ENCODE measurements at places on chromosomes 5 and 9. TPM values are rescaled to one million over a fixed set of nuclear protein-coding genes. Genes with fewer than 3 reads are reported as not detected.

DNA sequence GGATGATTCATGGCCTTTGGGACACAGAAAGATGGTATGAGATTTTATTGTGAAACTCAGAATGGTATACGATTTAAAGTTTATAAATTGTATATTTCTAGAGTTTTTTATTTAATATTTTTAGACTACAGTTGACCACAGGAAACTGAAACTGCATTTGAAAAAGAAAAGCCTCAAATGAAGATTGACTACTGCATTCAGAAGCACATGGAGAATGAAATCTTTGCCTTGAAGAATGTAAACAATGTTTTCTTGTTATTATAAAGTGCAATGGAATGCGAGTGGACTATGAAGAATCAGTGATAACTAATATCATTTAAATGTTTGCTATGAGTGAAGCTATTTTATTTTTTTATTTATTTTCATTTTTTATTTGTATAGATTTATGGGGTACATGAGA is 169.1 kb upstream of the CDH18 start:
- no peak for DNase-seq
- H3K27ac ChIP-seq, result no peak overlapping the region
- no peaks in the 10 kb centered on the region for H3K4me1 ChIP-seq
- H3K4me3 ChIP-seq, result no peak overlapping the region
- H3K36me3 ChIP-seq, result no peaks in the 10 kb centered on the region

- peaks cover 14% of the 10 kb centered on the region for H3K27me3 ChIP-seq
- no peak overlapping the region for H3K4me3 ChIP-seq
- no peaks in the 10 kb centered on the region for H3K36me3 ChIP-seq
- no peak for DNase-seq
Measured at GRCh38 chr9:98547606-98548005, 161.1 kb downstream of the GABBR2 start.

DNA sequence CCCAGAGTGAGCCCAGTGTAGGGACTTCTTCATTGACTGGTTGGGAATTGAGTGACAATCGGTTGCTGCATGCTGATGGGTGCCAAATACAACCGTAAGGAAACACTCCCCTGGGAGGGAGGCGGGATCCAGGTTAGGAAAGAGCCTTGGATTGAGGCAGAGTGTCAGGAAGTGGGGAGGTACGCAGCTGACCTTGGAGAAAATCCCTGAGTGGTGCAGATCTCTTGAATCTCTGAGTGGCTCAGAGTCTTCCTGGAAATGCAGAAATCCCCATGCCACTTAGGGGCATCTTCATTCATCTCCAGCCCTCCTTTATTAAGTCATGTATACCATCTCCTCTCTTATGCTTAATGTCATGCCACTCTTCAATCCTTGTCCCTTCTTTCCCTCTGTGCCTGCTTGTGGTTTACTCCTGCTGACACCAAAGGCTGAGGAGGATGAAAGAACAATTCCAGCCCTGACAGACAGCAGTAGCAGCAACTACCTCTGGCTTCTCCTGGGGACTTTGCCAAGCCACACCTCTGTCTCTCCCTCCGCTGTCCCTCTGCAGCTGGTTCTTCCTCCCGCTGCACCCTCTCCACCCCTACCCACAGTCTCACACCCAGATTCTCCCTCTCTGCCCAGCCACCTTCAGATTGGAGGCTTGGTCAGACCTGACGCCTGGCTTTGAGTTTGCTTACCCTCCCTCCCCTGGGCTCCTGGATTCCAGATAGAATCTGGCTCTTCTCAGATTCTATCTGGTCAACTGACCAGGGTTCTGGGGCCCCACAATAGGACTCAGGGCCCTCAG is 14.1 kb upstream of the LCP2 start:
- H3K27ac ChIP-seq, result peak overlapping the region; percentile 67
- H3K27me3 ChIP-seq, result no peaks in the 10 kb centered on the region
- peaks cover 22% of the 10 kb centered on the region for H3K4me1 ChIP-seq

DNA sequence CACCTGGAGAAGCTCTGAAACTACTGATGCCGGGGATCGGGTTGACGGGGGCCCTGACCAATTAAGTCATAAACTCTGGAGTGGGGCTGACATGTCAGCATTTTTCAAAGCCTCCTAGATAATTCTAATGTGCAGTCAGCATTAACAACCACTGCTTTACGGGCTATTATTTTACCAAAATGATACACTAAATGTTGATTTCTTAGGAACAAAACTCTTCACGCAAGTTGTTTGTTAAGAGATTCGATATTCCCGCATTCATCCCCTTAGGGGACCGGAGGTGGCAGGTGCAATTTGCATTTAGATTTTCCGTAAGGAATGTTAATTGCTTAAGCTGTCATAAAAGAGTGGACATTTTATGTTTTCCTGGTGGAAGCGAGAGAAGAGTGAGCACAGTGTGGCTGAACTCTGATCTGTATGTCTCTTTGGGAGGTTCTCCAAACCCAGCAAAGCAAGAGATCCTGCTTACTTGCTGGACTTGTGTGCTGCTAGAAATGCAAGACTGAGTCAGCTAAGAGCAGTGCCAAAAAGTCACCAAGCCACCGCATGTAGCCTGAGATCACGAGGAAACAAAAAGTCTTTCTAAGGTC is 77.6 kb downstream of the UGCG start:
- no peaks in the 10 kb centered on the region for H3K36me3 ChIP-seq
- DNase-seq, result no peak
- peak overlapping the region; percentile 37 for H3K27ac ChIP-seq
- H3K27me3 ChIP-seq, result no peaks in the 10 kb centered on the region
- no peak overlapping the region for H3K4me3 ChIP-seq

- peak overlapping the region; percentile 26 for H3K4me3 ChIP-seq
- H3K36me3 ChIP-seq, result no peaks in the 10 kb centered on the region
- peak overlapping the region; percentile 75 for H3K27ac ChIP-seq
- H3K27me3 ChIP-seq, result no peaks in the 10 kb centered on the region
Measured at GRCh38 chr5:139387611-139388197, 2.0 kb downstream of the MZB1 start.

- no peaks in the 10 kb centered on the region for H3K36me3 ChIP-seq
- H3K27me3 ChIP-seq, result no peaks in the 10 kb centered on the region
- DNase-seq, result peak; percentile 8
- H3K4me1 ChIP-seq, result peaks cover 15% of the 10 kb centered on the region
- no peak overlapping the region for H3K4me3 ChIP-seq
Measured at GRCh38 chr9:121658166-121658565, 6.7 kb downstream of the DAB2IP start.

DNA sequence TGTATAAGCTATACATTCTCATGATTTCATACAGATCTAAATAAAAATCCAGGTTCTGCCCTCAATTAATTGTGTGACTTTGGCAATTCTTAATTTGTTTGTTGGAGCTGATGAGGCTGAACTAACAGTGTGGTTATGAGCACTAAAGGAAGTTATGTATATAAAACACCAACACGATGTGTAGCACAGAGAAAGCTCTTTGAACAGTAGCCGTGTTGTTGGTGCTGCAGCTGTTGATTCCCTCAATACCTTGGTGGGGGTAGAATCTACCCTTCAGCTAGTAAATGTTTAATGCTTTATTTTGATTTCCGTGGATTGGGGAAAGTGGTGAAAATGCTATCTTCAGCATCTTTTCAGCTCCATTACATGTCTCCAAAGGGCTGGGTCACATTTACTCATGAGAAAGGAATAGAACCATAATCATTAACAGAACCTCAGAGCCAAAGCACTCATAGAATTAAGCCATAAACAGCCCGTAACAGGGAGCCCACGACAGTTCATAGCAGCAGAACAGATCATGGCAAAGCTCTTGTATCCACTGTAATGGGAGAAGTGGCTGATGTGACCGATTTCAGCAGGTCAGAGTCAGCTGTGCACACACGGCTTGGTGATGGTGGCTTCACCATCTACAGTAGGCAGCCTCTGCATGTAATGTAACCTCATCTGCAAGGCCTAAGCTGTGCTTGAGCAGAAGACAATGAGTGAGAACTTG is 332.7 kb downstream of the DIRAS2 start:
- H3K27me3 ChIP-seq, result peaks cover 2% of the 10 kb centered on the region
- H3K27ac ChIP-seq, result no peak overlapping the region
- no peak for DNase-seq
- H3K4me3 ChIP-seq, result no peak overlapping the region
- H3K4me1 ChIP-seq, result no peaks in the 10 kb centered on the region

- peak overlapping the region; percentile 77 for H3K4me3 ChIP-seq
- H3K27me3 ChIP-seq, result no peaks in the 10 kb centered on the region
- H3K4me1 ChIP-seq, result peaks cover 51% of the 10 kb centered on the region
- DNase-seq, result no peak
Measured at GRCh38 chr9:70413464-70413798, 1.0 kb downstream of the KLF9 start.

DNA sequence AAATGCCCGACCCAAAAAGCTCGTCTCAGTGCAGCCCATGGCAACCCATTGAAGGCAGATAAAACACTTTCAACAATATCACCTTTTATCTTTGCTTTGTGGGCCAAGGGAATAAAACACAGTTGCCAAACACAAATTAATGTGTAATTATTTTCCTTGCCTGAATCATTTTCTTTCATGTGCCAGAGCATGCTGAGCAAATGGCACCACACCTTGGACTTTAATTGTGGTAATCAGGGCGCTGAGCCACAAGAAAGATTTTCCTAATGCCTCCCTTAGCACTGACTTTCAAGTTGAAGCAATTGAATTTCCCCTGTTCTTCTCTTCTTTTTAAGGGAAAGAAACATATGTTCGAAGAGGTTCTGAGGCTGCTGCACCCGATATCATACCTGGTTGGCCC is 297.1 kb upstream of the MSX2 start:
- no peak overlapping the region for H3K4me3 ChIP-seq
- no peaks in the 10 kb centered on the region for H3K27me3 ChIP-seq
- no peaks in the 10 kb centered on the region for H3K36me3 ChIP-seq
- H3K27ac ChIP-seq, result no peak overlapping the region
- peaks cover 3% of the 10 kb centered on the region for H3K4me1 ChIP-seq

The F12 gene
- total RNA-seq, result 0.94 TPM

The SLC45A2 gene
- total RNA-seq, result not detected

The ARHGEF28 gene
- total RNA-seq, result 9.1 TPM
